AG10803 (cell line): ENCODE measurements at places on chromosomes 5 and 9.

DNA sequence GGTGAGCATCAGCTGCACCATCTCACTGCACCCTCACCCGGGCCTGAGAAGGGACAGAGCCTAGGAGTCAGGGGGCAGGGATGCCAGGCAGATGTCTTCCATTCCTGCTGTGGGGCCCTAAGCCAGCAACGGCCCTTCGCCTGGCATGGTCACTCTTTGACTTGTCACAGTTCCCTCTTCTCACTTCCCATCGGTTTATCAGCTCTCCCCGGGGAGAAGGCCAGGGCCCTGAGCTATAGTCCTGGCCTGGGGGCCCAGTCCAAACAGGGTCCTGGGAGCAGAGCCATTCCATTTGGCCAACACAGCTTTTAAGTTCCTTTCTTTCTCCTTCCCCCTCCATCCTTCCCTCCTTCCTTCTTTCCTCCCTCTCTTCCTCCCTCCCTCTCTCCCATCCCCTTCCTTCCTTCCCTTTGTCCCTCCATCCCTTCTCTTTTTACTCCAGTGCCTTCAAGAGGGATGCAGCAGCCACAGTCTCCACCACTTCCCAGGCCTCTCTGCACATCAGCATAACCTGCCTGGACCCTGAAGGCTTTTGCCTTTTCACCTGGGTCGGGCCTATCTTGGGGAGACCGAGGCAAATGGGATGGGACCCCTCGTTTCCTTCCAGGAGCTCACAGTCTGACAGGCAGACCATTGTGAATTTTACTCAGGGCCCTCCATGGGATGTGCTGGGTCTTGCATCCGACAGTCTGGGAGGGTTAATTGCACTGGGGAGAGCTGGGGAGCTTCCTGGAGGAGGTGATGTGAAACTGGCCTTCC lies 4.2 kb downstream of the COL5A1 start:
- DNase-seq: no peak

DNA sequence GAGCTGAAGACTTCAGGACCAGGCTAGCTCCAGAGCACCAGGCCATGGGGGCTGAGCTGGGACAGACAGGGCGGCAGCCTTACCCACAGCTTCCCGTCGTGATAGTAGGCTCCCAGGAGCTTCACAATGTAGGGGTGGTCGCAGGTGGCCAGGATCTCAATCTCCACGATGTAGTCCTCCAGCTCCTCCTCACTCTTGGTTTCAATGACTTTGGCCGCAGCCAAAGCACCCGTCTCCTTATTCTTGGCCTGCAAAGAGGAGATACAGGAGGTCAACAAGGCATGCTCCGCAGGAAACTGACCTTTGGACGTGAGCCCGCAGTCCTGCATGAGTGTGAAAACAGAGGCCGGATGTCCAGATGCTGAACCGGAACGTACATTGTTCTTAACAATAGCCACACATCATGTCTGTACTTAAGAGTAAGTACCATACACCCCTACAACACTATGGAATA lies 31.5 kb downstream of the STK10 start:
- DNase-seq: no peak

- DNase-seq: no peak
Measured at GRCh38 chr5:135040034-135040332, 6.0 kb upstream of the PITX1 start.

- DNase-seq: no peak
Measured at GRCh38 chr5:165227515-165227914, 1722.1 kb downstream of the MAT2B start.

DNA sequence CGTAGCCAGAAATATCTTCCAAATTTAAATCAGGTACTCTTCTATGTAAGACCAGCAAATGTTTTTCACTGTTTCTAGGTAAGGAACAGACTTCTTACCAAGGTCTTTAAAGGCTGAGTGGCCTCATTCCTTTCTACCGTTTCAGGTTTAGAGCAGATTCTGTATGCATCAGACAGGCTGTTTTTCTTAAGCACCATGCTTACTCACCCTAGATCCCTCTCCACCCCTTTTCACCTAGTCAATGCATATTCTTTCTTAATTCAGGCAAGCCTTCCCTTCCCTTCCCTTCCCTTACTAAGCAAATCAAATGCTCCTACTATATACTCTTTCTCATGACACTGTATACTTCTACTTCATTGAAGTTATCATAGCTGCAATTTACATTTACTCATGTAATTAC lies 70.7 kb downstream of the RFX3 start:
- no peak for DNase-seq

DNA sequence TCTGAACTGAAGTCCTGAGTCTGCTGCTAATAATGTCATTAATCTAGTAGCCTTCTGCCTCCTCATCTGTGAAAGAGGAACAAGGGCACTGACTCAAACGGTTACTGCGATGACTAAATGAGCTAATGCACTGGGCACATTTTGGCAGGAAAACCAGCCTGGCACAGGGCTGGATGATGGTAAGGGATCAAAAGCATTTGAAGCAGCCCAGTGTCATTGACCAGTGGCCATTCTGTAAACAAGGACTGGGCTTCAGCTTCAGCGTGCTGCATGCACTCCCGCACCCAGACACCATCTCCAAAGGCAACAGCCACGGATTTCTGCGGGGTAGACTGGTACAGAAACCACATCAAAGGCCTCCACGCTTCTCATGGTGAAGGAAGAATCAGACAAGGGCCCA lies 8.0 kb downstream of the GCNT4 start:
- DNase-seq: no peak

DNA sequence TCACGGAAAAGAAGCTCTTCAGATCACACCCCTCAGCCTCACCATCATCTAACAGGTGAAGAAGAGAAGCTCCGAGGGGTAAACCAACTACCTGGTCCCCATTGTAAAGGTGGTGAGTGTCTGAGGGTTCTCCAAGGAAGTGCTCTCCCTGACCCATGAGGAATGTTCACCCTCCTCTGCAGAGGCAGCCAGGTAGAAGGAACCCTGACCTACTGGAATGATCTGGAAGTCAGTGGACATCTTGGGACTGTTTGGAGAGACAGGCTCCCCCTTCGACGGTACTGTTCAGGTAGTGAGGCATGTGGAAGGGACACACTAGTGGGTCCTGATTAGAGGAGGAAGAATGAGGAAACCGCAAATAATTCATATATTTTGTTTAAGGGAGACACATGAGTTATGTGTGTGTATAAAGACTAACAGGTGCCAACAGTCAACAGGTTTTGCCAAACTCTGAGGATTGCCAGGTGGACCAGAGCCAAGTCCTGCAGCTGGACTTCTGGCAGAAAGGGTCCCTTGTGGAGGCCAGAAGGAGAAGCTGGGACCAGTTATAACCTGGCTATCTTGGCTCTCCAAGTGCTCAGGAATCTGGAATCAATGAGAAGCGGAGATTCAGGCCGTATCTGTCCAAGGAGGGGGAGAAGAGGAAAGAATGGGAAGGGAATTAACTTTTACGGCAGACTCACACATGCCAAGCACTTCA lies 3.0 kb upstream of the ZBTB34 start:
- peak; percentile 40 for DNase-seq

DNA sequence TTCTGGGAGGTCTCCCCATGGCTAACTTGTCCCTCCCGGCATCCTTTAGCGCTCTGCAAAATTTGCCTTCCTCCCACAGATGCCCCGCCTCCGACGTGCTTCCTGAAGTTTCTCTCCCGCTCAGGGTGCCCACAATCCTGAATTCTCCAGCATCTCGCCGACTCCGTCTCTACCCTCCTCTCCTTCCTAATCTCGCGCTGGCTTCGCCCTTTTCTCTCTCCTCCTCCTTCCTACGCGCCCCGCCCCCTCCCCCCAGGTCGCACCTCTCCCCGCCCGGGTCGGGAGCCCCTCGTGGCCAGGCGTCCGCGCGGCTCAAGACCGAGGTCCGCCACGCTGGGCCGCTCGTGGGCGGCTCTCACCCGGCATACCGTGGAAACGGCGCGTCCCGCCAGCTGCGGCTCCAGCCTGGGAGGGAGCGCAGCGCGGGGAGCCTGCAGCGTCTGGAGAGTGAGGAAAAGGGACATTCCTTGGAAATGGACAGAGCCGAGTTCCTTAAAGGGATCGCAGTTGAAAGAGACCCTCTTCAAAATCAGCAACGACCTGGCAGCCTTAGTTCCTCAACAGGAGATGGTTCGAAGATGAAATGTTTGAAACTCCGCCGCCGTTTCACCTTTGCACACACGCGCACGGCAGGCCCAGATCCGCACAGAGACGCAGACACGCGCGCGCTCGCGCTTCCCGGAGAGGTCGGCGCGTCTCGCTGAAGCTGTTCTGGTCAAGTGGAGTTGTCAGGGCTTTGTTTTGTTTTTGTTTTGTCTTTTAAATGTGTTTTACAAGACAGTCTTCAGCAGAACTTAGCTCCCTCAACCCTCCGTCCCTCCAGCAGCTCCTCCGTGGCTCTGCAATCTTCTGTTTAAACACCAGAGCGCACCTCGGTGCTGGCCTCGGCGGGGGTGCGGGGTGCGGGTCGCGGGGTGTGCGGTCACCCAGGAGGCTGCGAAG lies 5.0 kb upstream of the IRX2 start:
- DNase-seq: peak; percentile 86
